GM12892 (cell line): ENCODE measurements at places on chromosomes 3 and 15.

DNA sequence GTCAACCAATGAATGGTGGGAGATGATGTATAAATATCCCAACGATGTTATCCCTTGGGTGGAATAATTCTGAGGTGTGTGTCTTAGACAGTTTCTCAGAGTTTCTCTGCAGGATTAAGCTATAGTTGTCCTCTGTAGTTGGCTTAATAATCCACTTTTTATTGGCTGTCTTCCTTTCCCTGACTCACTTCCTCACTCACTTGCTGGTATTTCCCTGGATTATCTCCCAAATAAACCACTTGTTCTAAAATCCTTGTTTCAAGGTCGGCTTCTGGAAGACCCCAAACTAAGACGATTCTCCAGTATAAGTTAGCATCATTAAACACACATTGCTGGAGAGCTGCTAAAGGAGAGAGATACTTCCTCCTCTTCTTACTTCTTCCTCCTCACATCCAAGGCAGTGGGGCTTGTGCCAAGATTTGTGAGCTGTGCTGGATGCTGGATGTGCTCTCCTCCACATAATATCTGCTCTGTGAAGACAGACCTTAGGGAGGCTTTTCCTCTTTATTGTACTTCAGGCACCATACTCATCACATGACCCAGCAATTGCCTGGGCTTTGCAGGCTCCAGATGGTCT is 22.5 kb upstream of the ROPN1 start:
- no peak for DNase-seq

DNA sequence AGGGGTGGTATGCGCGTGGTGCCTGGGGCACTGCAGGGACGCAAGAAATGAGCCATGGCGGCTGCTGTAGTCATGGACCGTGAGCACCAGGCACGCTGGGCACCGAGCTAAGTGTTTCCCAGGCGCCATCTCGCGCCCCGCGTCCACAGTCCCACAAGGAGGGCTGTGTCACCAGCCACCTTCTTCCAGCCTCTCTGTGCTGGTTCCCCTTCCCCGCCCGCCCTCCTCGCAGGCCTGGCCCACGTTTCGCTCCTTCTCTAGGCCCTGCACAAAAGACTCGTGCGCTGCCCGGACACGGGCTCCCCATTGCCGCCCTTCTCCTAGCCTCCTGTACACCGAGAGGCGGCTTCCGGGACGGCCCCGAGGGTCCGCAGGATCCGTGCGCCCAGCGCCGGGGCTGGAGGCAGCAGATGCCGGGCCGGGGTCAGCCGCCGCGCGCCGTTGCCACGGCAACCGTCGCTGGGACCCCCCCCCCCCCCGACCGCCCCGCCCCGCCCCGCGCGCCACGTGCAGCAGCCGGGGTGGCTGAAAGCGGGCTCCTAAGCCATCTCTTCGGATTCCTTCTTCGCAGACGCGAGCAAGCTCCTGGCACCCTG is 113.4 kb downstream of the SRGAP3 start:
- DNase-seq, result no peak

GRCh38 chr3:125683067-125683829 is 88.0 kb upstream of the OSBPL11 start:
- no peak for DNase-seq

GRCh38 chr3:156627946-156628569 is 46.3 kb upstream of the TIPARP start:
- DNase-seq, result no peak

DNA sequence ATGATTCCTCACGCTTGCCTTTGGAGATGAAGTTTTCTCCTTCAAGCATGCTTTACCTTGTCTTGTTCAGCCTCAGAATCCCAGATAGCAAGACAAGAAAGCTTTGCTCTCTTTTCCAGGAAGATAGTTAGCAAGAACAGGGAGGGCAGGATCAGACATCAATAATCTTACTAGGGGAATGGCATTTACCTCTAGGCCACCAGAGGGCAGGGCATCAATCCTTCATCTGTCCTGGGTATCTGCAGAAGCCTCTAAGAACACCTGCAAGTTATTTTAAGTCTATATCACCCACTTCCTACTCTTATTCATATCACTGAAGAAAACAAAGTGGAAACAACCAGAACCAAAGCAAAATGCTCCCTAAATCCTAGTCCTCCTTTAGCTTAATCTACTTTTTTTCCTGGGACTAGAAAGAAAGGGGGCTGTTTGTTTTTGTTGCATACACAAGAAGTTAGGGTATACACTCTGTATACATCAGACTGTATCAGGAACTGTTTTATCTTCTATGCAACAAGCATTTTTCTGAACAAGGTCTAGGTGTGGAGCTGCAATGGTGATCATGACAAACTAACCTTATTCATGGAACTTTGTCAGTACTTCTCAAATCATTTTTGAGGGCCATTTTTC is 862.5 kb downstream of the CADM2 start:
- DNase-seq, result no peak

- DNase-seq, result no peak
Measured at GRCh38 chr15:44082558-44083157, 112.4 kb downstream of the FRMD5 start.
